ENCODE measurements at places on chromosomes 16 and 17.

- DNase-seq: no peak
Observed at GRCh38 chr16:66698046-66698445, 1.5 kb upstream of the CMTM4 start.

- DNase-seq: no peak
Observed at GRCh38 chr16:84029297-84030047, 13.1 kb downstream of the SLC38A8 start.

- DNase-seq: no peak
Observed at GRCh38 chr16:48608452-48608851, 1.5 kb downstream of the N4BP1 start.

GRCh38 chr17:74639704-74640151, 16.2 kb upstream of the CD300E start:
- no peak for DNase-seq

- DNase-seq: peak; percentile 54
Observed at GRCh38 chr17:7046127-7046724, 2.3 kb upstream of the SLC16A11 start.

GRCh38 chr16:78116946-78117345, 17.5 kb downstream of the WWOX start:
- DNase-seq: no peak

GRCh38 chr16:22353191-22353919, 21.1 kb downstream of the CDR2 start:
- DNase-seq: no peak

DNA sequence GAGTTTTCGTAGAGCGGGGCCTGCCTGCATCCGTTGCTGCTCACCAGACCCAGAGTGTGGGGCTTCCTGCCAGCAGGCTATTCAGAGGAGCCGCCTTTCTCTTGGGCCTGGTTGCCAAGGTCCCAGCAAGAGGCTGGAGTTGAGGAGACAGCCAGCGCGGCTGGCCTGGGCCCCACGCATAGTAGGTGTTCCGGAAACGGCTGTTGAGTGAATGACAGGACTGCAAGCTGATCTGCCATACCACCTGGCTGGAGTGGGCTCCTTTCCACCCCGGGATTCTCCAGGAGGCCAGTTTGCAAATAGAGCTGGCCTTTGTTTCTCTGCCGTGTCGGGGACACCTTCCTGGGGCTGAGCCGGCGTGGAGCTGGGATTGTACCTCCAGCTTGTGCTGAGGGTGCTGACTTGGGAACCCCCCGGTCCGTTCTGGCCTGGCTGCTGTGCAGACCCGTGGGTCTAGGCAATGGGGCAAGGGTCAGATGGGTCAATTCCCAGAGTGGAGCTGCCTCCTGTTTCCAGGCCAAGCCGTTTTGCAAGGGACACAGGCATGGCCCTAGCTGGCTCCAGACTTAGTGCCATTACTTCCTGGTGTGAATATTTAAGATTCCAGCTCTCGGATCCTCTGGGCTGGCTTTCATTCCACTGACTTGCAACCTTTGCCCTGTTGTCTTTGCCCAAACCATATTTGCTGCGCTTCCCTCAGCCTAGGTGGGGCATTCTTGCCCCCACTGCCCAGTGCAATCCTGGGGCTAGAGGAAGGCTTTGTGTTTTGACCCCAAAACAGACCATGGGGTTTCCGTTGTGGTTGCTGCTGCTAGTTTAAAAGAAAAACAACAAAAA, 68.8 kb downstream of the CMIP start:
- peak; percentile 48 for DNase-seq

DNA sequence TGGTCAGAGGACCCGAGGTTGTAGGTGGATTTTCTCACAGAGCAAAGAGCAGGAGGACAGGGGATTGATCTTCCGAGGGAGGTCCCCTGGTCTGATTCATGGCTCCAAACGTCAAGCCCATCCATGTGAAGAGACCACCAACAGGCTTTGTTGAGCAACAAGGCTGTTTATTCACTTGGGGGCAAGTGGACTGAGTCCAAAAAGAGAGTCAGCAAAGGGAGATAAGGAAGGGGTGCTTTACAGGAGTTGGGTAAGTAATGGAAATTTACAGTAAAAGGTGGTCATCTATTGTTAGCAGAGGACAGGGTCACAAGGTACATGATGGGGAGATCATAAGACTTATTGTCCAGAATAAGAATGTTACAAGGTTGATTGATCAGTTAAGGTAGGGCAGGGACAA, 2285.8 kb downstream of the TP53TG3F start:
- no peak for DNase-seq

GRCh38 chr16:63749276-63749675, 1372.6 kb downstream of the CDH11 start:
- no peak for DNase-seq

DNA sequence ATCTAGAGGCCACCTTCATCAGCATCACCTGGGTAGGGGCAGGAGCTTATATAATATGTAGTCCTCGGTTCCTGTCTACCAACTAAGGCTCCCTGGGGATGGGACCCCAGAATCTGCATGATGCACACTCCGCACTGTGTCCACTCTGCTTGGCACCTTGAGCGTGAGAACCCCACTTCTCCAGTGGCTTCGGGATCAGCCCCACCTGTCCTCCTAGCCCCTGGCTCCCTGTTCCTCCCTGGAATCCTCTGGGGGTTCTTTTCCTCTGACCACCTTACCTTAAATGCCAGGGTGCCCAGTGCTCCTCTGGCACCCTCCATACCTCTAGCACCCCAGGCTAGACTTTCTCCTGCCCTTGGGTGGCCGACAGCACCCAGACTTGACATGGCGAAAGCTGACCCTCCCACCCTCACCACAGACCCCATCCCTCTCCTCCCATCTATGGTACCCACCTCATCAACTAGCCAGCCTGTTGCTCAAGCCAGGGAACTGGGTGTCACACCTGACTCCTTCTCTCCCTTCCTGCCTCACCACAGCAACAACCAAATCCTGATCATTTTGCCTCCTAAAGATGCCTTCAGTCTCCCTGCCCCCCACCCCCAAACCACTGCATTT, 2.8 kb upstream of the NXPH3 start:
- no peak for DNase-seq

DNA sequence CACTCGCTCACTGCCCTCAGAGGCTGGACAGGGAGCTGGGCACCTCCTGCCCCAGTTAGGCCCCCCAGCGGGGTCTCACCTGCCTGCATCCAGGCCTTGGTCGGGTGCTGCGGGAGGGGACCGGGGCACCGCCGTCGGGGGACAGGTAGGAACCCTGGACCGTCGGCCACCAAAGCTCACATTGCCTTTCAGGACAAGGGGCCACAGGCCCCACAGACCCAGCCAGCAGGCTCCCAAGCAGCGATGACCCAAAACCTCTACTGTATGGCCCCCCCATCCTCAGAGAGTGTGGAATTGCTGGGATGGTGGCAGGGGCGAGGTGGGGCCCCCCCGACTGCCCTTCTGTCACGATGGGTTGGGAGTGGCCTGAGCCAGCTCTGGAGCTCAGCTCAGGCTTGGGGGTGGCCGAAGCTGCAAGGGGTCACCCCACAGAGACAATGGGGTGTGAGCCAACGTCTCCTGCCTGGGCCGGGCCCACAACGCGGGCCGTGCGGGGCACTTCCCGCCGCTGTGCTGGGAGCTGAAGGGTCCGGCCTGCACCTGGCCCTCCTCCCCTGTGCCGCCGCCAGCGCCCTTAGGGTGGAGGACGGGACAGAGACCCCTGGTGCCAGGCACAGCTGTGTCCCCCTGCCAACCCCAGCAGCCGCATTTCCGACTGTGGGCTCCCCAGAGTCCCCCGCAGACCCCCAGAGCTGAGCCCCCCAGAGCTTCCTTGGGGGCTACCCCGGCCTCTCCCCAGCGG, 498 bp downstream of the IGFALS start:
- no peak for DNase-seq

DNA sequence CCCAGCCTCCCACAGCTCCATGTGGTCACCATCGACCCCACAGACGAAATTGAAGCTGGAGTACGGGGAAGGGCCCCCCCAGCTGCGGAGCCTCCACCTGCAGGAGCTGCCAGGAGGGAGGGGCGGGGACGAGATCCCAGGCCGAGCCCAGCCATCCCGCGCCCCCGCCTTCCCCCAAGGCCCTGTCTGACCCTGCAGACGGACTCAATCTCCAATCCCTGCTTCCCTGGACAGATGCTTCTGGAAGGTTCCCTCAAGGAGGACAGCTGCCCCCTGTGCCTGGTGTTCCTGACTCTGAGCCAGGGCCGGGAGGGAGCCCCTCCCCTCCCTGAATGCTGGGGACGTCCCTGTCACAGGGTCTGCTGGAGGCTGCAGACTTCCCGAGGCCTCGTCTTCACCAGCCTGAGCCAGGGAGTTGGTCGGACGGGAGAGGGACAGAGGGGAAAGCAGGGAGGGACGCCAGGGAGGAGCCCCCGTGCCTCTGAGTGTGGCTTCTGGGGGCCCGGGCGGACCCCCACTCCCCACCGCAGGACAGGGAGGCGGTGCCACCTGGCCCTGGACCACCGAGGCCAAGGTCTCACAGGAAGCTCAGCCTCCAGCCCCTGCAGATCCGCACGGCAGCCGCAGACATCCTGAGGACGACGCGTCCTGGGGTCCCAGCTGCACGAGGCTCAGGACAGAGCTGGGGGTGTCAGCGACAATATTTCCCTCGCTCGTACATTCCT, 21.3 kb upstream of the C1QTNF8 start:
- no peak for DNase-seq

GRCh38 chr16:85699628-85700027, 10.9 kb upstream of the GINS2 start:
- no peak for DNase-seq

DNA sequence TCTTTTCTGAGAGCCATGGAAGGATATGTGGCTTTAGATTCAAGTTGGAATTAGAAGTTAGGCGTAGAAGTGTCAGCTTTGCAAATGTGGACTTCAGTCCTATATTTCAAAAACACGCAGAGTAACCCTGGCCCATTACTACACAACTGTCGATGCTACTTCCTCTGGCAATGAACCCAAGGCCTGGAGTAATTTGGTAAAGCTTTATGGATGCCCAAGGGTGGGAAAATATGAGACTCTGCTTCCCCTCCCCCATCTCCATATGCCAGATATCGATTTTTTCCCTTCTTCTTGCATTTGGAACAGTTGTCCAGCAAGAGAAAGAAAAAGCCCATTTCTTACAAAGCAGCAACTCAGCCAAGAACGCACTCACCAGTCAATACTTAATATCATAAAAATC, 2.9 kb upstream of the MAP1LC3B start:
- no peak for DNase-seq

DNA sequence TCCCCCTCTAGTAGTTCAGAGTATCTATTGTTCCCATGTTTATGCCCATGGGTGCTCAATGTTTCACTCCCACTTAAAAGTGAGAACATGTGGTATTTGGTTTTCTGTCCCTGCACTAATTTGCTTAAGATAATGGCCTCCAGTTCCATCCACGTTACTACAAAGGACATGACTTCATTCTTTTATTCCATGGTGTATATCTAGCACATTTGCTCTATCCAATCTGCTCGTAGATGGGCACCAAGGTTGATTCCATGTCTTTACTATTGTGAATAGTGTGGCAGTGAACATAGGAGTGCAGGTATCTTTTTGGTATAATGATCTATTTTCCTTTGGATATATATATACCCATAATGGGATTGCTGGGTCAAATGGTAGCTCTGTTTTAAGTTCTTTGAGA, 169.2 kb upstream of the TBX2 start:
- DNase-seq: no peak

DNA sequence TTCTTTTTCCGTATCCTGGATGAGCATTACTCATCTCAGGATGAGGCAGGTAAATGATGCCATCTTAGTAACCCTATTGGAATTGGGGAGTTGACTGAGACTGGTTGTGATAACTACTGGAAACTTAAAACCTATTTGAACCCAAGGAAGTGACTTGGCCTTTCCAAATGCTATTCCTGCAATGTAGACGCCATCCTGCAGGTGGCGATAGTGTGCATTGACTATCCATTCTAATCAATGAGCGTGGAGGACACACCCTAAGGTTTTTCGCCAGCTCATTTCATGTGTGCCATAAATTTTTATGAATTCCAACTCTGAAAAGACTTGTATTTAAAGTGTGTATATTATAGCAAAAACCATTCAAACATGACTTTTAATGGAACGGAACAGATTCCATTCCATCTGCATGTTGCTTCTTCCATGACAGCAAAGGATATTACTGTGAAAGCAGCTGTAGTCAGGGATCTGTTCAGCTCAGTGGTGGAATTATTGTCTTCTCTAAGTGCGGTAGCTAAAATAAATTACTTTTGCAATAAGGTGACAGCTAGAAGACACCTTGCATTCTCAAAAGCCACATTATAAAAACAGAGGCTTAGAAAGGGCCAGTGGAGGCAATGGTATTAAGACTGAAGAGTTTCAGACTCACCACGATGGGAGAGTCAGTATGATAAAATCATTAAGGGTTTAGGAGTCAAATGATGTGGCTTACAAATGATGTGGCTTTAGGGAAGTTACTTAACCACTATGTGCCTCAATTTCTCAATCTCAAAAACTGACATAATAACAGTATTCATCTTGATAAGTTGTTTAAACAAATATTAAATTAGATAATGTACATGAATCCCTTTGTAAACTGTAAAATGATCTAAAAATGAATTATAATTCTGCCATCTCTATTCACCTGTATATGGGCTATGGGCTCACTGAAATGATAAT, 55.5 kb downstream of the SYT17 start:
- peak; percentile 65 for DNase-seq

DNA sequence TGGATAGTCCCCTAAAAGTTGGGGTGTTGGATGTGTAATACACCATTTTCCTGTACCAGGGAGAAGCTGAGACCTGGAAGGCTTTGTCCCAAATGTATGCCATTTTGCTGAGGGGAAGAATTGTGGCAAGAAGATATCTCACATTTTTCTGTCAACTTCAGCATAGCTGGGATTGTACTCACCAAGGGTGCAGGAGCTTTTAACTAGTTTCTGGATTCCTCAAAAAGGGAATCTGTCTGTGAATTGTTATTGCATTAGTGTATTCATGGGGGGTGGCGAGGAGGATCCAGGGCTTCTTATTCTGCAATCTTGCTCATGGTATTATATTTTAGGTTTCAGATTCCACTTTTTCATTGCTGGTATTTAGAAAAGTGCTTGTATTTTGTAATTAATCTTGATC, 208.2 kb upstream of the MYOCD start:
- DNase-seq: no peak

DNA sequence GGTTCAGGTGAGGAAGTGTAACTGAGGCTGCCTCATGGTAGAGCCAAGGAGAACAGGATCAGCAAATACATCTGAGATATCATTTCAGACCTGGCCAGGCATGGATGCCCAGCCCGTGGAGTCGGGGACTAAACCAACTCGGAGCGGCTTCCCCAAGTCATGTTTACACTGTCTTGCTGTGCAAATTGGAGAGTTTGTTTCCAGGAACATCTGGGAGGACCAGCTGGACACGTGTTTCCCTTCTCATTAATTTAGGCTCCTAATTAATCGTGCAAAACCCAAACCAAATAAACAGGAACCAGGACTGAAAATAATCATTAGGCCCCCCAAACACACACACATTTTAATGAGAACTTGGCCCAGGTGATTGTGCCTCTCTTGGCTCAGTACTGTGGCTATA, 70.9 kb upstream of the SALL1 start:
- DNase-seq: no peak

GRCh38 chr17:61225178-61225882, 174.3 kb upstream of the TBX2 start:
- no peak for DNase-seq

GRCh38 chr16:14509675-14510132, 120.4 kb downstream of the PARN start:
- peak; percentile 50 for DNase-seq
